ENCODE measurements at places on chromosomes 5 and 9.

DNA sequence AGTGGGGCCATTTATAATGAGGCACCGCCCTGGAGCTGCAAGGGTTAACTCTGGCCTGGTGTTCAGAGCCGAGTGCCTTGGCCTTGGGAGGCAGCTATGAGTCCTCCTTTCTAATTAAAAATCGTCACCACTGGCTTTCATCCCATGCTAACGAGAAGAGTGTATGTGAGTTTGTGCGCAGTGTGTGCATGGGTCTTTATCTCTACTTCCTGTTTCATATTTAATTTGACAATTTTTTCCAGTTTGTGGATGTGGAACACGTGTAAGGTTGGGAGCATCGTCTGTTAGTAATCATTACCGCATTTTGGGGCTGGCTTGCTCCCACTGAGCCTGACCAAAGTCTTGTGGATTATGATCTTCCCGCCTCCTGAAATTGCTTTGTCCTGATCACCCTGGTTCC lies 76.4 kb downstream of the NDFIP1 start:
- no peak for DNase-seq

DNA sequence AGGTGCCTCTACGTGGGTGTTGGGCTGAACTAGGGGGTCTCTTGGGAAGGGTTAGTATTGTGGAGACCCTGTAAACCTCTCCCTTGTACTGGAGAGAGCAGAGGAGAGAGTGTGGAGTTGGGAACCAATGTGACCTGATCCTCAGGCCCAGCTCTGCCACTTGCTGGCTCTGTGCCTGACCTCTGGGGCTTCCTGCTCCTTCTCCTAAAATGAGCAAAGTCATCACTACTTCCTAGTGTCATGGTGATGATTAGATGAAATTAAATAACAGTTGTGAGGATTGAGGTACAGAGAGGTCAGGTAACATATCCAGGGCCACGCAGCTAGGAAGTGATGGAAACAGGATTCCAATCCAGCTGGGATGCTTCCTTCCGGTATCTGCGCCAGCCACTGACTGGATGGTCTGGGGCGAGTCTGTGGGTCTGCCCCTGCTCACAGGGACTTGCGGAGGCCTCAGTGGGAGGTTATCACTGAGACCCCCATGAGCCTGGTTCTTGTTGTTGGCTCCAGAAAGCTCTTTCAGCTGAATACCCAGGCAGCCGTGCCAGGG lies 9.2 kb downstream of the GALNT10 start:
- DNase-seq: no peak

DNA sequence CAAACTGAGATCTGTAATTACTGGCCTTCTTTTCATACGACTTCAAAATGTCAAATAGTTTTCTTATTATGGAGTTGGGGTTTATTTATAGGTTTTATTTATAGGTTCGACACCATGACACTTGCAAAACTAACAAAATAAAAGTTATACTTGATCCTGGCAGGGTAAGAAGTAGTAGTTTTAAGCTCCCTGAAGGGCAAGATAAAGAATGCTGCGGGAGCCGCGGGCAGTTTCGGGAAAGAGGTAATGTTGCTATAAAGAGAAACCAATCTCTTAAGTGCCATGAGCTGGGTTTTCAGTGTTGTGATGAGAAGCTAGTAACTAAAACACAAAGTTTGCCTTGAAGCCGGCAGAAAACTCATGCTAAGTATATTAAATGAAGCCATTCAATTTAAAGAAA lies 24.8 kb downstream of the PTPN3 start:
- no peak for DNase-seq

- DNase-seq: no peak
Observed at GRCh38 chr9:11632691-11633090, 1019.9 kb upstream of the PTPRD start.

DNA sequence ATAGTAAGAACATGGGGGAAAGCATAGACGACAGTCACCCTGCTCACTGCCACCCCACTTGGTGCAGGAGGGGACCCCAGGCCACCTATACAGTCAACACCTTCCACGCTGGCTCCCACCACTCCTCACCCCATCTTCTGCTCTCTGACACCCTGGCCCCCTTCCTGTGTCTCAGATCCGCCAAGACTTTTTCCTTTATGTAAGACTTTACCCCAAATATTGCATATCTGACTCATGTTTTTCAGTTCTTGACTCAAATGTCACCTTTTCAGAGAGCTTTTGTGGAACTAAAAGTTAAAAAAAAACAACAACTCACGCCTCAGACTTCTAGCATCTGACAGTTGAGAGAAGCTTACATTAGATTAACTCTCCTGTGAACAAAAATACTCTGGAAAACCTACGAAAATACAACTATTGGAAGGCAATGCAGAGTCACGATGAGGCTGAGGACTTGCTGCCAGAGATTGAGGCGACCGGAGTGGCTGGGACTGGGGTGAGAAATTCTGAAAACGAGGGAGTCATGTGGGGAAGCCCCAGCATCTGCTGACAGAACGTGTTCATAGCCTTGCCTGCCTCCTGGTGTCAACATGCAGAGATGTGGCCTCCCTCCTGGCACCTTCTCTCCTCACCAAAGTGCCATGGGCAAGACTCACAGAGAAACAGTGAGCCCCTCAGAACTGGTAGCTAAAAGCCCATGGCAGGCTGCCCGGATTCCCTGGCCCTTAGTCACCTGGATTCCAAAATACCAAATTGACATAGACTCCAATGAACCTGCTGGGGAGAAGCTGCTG lies 22.4 kb upstream of the FCN2 start:
- DNase-seq: no peak

DNA sequence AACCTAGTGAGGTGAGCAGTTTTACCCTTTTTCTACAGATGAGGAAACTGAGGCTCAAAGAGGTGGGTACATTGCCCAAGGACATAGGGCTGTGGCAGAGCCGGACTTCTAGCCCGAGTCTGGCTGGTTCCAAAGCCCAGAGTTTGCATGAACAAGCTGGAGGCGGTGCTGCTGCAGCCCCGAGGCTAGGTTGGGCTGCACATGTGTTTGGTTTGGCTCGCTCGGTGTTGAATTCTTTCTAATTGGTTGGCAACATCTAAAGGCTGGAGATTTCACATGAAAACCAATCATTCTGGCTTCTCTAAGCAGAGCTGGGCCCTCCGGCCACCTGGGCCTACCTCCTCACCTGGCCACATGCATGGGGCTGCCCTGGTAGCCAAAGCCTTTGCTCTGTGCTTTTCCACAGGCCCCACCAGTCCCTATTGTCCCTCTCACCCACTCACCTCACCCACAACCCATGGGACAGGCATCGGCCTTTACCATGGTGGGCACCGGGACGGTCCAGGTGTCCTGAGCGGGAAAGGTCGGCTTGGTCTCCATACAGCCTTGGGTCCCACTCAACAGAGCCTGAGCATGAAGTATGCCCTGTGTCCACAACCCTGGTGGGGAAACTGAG lies 262.3 kb downstream of the NSG2 start:
- no peak for DNase-seq

GRCh38 chr5:2255915-2256690 lies 373.4 kb upstream of the IRX4 start:
- no peak for DNase-seq

DNA sequence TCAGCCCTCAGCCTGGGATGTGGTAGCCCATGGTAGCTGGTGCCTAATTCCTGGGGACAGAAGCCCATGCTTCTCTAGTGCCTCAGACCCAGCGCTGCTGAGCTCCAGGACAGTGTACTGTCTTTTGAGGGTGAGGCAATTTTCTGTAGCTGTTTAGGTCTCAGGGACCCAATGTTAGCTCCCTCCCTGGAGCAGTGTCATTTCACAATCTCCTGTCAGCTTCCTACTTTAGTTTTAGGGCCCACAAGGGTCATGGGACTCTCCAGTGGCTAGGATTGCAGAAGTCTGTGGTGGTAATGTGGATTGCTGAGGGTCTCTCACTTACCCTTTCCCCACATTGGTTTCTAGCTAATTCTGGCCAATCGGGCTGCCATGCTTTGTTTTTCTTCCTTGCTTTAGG lies 67.7 kb upstream of the CCL21 start:
- no peak for DNase-seq

DNA sequence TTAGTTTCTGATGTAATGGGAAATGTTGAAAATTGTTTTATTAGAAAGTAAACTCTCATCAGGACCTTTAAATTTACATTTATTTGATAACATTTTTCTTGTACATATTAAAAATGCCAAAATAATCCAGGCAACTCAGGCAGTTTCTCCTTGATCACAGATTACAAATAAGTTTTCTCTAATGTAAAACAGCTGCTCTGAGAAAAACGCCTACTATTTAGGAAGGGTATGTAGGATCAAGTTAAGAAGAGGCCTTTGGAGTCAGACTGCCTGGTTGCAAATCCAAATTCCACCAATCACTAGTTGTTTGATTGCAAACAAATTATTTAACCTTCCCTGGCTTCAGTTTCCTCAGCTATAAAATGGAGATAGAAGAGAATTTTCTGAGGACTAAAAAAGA lies 610.8 kb downstream of the PDE4D start:
- no peak for DNase-seq

GRCh38 chr9:112819635-112820496 lies 69.3 kb downstream of the SNX30 start:
- DNase-seq: peak; percentile 77

DNA sequence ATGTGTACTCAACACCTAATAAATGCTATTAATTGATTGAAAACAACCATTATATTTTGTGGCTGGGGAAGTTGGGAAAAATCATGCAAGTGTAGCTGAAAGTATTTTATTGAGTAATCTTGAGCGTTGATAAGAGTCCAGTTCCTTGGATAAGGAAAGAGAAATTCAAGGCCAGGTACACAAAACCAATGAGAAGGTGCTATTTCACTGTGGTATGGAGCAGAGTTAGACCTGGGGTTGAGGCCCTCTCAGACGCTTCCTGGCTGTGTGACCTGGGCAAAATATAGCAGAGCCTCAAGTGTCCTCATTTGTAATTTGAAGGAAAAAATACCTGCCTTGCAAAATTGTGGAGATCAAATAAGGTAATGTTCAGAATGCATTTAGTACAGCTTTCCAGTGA lies 50.1 kb downstream of the GALNT10 start:
- DNase-seq: no peak

GRCh38 chr9:87201351-87201751 lies 254.0 kb upstream of the GAS1 start:
- DNase-seq: no peak

DNA sequence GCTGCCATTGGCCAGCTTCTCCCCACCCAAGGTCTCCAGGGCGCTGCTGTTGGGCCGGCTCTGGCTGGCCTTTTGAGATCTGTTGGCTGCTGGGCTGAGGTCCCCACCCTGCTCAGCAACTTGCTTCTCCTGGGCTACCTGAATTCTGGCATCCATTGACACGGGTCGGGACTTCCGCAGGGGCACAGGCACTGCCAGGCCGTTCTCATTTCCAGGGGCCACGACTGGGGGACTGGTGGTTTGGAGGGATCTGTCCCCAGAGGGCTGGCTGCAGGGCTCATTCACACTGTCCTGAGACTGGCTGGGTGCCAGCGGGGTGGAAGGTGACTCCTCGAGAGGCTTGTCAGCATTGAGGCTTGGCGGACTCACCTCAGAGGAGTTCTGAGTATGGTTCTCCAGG lies 87.1 kb upstream of the FBXW11 start:
- DNase-seq: no peak
